A673 (cell line): ENCODE measurements at places on chromosomes 2 and 18. TPM values are rescaled to one million over a fixed set of nuclear protein-coding genes. Genes with fewer than 3 reads are reported as not detected.

GRCh38 chr2:239307221-239307569, 93.6 kb downstream of the HDAC4 start:
- no peak for DNase-seq

LTBP1 gene
- total RNA-seq = 2.2 and 2.3 TPM in 2 replicates

GRCh38 chr18:27901424-27902226, 275.3 kb downstream of the CDH2 start:
- no peak for DNase-seq

DNA sequence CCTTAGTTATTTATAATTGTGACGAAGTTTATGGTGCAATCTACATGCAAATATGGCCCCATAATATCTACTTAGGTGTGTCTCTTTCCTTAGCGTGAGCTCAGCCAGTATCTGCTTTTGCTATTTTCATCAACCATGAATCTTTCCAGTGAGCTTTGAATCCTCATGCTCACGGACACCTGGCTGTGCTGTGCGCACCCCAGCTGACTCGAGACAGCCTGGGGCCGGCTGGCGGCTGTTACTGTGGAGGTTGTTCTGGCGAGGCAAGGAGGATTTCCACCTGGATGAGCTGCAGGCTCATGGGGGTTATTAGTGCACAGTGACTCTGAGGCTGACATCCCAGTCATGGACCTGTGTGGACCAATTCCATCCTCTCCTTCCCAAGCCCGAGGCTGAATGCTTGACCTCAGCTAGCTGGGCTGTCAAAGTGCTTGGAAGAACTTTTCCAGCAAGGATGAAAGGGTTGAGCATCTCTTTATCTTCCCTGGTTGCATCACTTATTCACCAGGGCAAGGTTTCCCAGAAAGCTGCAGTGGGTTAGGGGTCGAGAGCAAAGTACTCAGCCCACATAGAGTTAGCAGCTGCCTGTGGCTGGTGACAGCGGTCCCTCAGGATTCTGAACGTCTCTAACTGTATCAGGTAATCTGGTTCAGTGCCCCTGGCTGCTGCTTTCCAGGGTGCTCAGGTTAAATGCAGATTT, 141.7 kb downstream of the ARL4C start:
- no peak for DNase-seq

GRCh38 chr2:112255875-112256274, 1.0 kb upstream of the ZC3H8 start:
- no peak for DNase-seq

GRCh38 chr18:44853430-44853829, 172.7 kb downstream of the SETBP1 start:
- DNase-seq = no peak

GRCh38 chr2:63851691-63852311, 10.1 kb downstream of the UGP2 start:
- DNase-seq = peak; percentile 28

DNA sequence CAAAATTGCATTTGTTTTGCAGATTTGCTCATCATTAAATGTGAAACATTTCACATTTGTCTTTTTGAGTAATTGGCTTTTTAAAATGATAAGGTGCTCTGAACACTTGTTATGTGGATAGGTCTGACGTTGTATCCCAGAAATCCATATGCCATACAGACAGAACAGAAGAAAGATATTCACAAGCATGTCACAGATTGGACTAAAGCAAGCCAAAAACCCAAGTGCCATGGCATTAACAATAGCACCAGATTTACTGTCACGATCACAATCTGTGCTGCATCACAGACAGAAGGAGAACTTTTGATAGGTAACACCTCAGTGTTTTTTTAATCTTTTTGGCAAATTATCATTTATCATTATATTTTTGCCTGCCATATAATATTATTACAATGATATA, 272.6 kb downstream of the ARHGAP15 start:
- no peak for DNase-seq

DNA sequence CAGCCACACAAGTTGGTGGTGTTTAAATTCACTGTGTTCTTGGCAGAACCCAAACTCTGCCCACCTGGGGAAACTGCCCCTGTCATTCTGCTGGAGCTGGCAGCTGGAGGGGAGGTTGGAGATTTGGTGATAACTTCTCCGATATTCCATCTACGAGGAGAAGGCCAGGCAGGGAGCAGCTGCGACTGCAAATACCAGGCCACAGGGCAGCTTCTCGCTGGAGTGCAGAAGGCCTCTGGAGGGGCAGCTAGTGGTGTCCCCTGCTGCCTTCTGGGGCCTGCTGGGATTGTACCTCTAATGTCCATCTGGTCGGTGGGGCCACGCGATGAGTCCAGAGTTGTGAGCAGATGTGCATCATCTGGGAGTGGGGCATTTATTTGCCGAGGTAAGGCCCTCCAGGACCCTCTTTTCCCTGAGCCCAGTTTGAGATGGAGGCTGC, 98.9 kb downstream of the ACKR3 start:
- no peak for DNase-seq

CYP26B1 gene
- 2.1 and 2.7 TPM in 2 replicates for total RNA-seq

DNA sequence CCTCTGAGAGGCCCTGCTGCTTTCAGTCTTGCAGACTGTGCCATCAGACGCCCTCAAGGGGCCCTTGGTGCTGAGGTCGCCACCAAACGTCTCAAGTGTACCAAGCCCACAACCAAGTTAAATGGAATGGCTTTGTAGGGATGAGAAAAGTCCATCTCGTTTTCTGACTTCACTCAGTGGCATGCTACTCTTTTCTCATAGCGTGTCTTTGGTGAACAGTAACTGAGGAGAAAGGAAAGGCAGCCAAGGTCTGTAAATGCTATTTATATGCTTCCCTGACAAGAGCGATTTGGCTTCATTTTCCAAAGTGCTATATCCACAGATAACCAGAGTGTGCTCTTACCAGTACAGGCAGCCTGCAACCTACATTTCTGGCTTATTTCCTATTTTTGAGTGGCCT, 123.0 kb downstream of the MTX2 start:
- DNase-seq = no peak

GRCh38 chr2:100647709-100648108, 84.9 kb downstream of the PDCL3 start:
- no peak for DNase-seq

C1QL2 gene
- 0.98 and 1.5 TPM in 2 replicates for total RNA-seq

KANSL1L gene
- total RNA-seq = 17.7 and 19.6 TPM in 2 replicates

DNA sequence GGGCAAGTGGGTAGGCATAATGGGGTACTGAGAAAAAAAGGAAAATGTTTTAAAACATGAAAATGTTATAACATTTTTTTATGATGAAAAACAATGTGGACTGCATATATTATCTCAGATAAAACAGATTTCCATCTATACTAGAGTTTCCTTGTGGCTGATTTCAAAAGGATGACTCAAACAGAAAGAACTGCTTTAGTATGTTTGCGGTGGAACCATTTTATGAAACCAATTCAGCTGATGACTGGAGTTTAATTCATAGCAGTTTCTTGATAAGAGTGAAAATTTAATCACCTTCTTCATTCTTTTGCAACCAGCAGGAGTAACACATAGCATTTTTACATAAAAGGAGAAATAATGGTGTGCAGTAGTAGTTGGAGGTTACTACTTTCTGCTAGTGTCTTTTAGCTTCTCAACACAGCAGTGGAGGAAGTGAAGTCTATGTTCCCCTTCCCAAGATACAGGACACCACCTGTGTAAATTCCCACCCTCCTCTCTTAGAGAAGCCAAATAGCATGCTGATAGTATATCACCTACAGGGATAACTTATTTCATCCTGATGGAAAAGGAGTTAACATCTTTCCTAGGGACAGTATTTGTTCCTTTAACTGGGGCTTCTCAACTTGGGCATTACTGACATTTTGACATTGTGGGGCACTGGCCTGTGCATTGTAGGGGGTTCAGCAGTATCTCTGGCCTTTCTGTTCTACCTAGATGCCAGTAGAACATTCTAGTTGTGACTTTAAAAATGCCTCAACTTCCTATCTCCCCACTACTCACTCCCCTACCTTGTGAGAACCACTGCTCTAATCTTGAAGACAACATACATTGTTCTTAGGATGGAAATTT, 29.9 kb downstream of the PELI1 start:
- no peak for DNase-seq

DNA sequence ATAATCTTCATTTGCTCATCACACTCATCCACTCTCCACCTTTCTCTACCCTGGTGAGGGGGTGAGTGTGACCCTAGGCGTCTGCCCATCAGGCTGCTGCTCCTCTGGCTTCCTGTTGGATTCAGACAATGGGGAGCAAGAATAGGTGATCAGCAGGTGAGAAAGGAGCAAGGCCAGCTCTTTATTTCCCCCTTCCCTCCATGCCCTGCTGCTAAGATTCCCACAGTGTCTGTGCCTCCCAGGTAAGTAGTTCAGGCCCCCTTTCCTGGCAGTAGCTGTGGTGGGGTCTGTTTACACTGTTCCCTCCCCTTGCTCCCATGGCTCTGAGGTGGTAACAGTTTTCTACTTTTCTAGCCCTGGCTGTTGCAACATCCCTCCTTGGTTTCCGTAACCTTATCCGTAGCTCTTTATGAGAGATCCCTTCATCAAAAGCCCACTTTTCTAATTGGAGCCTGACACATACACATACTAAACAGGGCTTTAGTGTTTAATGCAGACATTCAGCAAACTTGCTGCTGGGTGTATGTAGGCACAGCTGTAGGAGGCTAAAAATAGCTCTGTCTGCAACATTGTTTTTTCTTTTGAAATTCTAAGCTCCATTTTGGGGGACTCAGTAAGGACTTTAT, 27.5 kb downstream of the MAP2 start:
- no peak for DNase-seq

CERKL gene
- total RNA-seq = 0.72 and 0.75 TPM in 2 replicates

- DNase-seq = no peak
Measured at GRCh38 chr2:172878260-172878659, 142.6 kb downstream of the RAPGEF4 start.

DNA sequence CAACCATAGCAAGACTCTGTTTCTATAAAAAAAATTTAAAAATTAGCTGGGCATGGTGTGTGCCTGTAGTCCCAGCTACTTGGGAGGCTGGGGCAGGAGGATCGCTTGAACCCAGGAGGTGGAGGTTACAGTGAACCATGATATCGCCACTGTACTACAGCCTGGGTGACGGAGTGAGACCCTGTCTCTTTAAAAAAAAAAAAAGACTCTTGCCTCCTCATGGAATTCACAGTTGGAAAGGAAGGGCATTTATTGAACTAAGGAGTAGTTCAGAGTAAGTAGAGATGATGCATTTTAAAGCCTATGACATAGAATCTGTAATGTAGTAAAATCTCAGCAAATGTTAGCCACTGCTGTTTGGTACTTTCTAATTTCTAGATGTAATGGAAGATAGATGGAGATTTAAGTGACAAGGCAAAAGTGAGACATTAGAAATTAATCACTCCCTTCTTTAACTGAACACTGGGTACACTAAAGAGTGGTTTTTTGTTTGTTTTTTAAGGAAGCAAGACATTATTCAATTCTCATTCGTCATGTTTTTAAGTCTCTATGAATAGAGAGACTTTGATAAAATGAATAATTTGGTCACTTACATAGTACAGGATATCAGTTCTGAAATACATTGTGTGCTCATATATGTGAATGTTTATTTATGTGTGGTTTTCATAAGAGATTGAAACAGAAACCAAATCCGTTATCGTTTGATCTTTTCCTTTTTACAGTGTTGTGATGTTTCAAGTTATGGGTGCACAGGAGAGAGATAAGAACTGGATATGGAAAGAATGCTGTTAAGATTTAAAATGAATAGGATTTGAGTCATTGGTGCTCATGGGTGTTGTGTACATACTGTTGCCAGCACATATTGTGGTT, 186.1 kb upstream of the STON1 start:
- DNase-seq = no peak

DNA sequence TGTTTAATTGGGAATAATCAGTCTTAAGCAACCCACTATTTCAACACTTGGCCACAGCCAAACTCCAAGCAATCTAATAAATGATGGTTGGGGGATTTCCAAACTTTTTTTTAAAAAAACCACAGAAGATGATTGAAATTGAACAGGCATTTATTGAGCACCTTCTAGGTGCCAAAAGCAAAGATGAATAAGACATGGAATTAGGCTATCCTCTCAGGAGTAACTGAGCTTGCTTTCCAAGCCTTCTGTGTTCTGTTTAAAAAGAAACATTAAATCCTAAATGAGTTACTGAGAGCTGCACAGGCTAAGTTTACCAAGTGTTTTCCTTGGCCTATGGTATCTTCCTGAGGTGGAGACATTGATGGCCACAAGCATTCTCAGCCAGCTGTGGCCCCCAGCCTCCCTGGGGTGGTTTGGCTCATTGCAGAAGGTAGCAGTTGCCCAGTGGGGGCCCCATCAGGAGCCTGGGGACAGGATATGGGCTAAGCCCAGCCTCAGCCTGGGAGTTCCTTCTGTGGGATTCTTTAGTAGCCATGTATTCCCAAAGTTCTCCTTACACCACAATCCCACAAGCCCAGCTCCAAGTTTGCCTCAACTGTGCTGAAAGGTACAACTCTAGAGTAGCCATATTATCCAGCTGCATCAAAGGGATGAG, 174.3 kb downstream of the C1D start:
- DNase-seq = no peak

- DNase-seq = no peak
Measured at GRCh38 chr2:43759195-43759594, 14.6 kb upstream of the DYNC2LI1 start.

GRCh38 chr2:143452817-143453451, 323.7 kb downstream of the ARHGAP15 start:
- no peak for DNase-seq

GRCh38 chr2:137721733-137722132, 242.5 kb upstream of the HNMT start:
- DNase-seq = no peak

DNA sequence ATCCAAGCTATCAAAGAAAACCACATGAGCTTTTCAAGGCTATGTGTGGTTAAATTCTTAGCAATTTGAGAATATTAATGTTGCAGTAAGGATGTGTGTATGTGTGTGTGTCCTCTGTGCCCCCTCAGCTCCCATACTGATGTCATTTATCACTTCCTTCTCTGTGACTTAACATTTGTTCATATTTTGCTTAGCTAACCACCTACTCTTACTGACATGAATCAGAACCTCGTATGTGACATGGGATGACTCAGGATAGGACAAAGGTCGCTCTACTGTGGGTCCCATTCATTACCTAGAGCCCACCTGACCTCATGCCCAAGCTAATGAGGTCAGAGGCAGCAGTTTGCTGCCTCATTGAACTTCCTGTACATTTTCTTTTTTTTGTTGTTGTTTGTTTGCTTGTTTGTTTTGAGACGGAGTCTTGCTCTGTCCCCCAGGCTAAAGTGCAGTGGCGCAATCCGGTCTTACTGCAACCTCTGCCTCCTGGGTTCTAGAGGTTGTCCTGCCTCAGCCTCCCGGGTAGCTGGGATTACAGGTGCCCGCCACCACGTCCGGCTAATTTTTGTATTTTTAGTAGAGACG, 36.3 kb downstream of the MOGAT1 start:
- no peak for DNase-seq

DNA sequence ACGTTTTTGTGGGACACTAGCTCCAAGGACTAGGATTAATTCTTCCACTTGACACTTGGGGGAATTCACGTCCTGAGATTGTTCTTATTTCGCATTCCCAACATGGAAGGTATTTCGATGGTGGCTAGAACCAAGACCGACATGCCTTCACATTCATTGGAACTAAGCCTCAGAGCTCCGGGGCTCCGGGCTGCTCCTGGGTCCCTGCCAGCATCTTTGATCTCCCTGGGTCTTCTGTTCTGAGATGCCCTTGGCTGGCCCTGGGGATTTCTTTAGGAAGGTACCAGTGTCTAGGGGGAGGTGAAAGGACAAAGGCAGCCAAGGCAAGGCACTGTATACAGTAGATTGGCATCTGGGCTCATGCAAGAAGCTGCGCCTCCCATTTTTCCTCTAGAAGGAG, 76.8 kb downstream of the DYSF start:
- no peak for DNase-seq

GRCh38 chr2:141534666-141535362, 596.0 kb downstream of the LRP1B start:
- peak; percentile 44 for DNase-seq
